Aorta (tissue), 5 donors: ENCODE measurements at places on chromosomes 11 and 22. TPM values are rescaled to one million over a fixed set of nuclear protein-coding genes. Genes with fewer than 3 reads are reported as not detected.

DNA sequence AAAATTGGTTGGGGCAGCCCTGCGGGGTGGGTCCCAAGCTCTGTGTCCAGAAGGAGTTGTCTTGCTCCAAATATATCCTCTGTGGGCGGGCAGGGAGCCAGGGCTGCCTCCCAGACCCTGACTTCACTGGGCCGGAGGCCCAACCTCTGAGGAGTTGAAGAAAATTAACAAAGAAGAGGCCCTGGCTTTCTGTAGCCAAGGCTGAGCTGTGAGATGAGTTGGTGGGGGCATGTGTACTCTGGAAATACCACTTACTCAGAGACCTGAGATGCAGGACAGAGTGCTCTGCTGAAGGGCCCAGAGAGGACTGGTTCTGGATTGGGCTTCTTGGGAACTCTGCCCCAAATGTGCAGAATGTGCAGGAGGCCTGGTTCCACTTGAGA, 96.3 kb downstream of the SWAP70 start:
- peak; percentile 97 for DNase-seq

DNA sequence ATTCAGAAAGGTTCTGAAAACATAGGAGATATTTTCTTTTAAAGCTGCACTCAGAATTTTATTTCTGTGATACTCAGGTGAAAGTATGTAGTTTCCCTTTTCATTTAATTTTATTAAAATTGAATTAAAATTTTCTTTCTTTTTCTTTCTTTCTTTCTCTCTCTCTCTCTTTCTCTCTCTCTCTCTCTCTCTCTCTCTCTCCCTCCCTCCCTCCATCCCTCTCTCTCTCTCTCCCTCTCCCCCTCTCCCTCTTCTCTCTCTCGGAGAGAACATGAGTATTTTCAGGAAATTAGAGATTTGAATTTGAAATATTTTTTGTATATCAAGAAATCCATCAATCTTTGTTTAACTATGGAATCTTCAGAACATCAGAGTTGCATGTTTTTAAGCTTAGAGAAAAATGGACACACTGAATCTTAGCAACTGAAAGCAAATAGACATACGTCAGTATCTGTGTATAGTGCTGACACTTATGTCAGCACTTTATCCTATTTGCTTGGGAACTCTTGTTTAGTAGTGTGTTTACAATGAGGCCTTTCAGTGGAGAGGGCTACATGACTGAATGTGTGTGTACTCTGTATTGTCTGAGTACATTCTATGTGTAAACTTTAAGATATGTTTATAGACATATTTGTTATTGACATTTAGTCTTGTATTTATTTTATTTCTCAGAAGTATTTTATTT, 44.5 kb downstream of the PDE3B start:
- no peak for DNase-seq

- DNase-seq: no peak
Measured at GRCh38 chr11:113192121-113192925, 122.1 kb upstream of the TTC12 start.

Gene TIGD3
- 0.16 TPM for total RNA-seq

GRCh38 chr11:65899356-65900124, 648 bp downstream of the FOSL1 start:
- peak; percentile 81 for DNase-seq

DNA sequence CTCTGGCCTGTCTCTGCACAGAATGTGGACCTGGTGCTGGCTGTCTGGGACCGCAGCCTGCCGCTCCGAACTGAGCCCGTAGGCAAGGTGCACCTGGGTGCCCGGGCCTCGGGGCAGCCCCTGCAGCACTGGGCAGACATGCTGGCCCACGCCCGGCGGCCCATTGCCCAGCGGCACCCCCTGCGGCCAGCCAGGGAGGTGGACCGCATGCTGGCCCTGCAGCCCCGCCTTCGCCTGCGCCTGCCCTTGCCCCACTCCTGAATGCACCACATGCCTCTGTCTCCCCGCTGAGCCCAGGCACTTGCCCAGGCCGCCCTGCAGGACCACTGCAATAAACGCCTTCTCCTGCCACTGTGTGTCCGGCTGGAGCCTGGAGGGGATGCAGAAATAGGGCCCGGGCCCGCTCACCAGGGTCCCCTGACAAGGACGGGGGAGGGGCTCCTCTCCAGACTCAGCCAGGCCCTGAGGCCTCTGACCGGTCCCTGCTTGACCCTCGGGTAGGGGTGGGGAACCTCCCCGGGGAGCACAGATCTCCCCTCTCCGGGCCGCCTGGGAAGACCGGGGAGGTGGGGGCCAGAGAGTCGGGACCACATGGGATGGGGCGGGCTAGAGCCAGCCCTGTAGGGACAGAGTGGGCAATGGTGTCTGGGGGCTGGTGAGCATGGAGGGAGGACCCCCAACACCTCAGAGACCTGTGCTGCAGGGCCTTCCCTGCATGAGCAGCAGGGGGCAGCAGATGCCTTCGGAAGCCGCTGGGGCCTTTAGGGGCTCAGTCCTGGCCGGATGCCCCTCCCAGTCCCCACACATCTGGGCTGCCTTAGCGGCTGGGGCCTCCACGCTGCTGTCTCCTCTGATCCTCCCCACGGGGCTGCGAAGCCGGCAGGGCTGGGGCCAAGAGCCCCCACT, 1.4 kb upstream of the TNNI2 start:
- DNase-seq: peak; percentile 90

DNA sequence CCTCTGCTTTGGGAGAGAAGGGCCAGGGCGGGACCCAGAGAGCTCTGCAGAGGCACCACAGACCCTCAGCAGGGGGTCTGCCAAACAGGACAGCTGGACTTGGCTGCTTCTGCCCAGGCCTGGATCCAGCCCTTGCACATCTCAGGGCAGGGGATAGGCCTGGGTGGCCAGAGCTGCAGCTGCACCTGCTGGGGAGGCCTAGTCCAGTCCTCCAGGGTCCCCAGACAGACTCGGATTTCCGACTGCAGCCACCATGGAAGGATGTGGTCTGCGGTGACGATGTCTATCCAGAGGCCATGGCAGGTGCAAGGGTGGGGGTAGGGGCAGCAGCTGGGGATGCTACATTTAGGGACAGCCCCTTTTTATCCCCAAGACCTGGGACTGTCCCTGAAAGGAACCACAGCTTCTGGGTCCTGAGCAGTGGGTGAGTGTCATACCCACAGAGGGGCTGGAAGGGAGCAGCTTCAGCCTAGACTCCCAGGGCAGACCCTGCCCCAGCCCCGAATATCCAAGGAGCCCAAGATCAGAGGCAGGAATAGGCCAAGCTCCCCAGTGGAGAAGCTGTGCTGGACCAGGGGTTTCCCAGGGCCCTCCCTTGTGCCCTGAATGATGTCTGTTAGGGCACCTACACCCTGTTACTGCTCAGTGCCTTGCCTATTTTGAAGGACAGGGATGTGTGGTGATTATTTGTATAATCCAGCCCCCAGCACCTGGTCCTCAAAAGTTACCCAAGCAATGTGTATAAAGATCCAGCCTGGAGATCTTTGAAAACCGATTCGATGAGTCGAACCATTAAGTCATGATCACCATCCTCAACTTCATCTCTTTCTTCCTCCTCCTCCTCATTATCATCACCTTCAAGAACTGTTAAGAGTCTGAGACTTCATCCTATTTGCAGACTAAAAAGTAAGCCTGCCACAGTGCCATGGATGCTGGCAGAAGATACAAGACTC, 2.5 kb upstream of the IGLL5 start:
- no peak for DNase-seq

Gene MMP27
- total RNA-seq: not detected

Gene OR8G1
- not detected for total RNA-seq

DNA sequence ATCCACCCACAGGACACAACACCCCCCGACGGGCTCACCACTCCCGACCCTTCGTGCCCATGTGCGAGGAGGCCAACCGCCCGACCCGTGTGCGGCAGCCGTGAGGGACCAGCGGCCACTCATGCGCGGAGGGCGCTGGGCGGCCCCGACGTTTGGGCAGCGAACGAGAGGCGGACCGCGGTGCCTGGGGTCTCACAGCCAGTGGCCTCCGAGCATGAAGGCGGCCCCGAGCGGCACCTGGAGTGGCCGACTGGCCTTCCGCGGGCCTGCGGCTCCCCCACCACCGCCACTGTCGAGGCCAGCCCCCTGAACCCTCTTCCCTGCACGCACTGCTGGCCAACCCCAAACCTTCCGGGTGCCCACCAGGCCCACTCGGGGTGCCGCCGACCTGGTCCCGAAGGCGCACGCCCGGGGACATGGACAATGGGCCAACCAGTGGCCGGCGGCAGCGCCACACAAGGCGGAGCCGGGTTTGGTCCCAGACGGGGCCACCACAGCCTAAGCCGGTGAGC, 4274.9 kb upstream of the OR11H1 start:
- peak; percentile 51 for DNase-seq

- DNase-seq: no peak
Measured at GRCh38 chr11:33435216-33435615, 178.0 kb downstream of the HIPK3 start.

DNA sequence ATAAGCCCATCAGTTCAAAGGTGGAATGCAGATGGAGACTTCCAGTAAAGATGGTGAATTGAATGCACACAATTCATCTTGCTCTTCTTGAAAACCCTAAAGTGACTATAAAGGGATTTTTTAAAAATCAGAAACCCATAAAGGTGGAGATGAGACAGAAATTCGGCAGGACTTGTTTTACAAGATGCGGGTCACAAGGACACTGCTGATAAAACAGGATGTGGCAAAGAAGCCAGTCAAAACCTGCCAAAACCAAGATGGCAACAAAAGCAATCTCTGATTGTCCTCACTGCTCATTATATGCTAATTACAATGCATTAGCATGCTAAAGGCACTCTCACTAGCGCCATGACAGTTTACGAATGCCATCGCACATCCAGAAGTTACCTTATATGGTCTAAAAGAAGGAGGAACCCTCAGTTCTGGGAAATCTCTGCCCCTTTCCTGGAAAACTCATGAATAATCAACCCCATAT, 137.1 kb downstream of the NECTIN1 start:
- DNase-seq: no peak

Gene CLMP
- total RNA-seq: 107 TPM

Gene FOLR2
- 27.7 TPM for total RNA-seq

Gene CPSF7
- 89.4 TPM for total RNA-seq

- no peak for DNase-seq
Measured at GRCh38 chr11:35664977-35665441, 2.4 kb downstream of the TRIM44 start.

DNA sequence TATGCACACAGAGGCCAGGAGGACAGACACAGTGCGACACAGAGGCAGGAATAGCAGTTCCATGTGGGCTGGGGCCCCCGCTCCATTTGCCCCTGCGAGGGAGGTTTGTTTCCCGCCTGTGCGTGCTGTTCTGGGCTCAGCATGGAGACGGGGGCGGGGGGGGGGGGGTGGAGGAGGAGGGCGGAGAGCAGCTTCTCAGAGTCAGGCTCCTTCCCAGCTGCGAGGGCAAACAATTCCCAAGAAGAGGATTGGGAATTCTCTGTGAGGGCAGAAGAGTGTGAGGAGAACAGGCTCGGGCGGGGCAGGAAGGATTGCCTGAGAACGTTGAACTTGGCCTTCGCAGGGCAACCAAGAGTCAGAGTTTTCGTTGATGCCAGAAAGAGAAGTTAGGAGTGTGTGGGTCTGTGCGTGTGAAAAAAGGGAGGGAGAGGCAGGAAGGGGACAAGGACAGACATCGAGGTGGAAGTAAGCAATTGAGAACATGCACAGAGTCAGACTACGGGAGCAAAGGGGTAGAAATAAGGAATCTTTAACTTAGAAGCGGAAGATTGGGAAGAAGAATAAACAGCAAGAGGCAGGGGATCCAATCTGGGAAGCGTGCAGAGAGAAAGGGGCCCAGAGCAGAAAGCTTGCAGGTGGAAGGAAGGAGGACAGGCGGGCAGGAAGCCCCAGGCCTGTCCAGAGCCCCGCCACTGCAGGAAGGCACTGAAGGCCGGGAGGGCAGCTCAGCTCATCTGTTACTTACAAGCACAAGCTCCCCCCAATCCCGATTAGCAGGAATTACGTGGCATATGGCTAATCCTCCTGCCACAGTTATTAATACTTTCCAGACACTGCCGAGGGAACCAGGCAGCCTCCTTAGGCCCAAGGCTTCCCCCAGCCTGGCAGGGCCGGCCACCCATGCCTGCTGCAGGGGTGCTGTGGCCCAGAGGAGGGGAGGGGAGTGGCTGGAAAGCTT, 15.6 kb upstream of the JAM3 start:
- peak; percentile 56 for DNase-seq

DNA sequence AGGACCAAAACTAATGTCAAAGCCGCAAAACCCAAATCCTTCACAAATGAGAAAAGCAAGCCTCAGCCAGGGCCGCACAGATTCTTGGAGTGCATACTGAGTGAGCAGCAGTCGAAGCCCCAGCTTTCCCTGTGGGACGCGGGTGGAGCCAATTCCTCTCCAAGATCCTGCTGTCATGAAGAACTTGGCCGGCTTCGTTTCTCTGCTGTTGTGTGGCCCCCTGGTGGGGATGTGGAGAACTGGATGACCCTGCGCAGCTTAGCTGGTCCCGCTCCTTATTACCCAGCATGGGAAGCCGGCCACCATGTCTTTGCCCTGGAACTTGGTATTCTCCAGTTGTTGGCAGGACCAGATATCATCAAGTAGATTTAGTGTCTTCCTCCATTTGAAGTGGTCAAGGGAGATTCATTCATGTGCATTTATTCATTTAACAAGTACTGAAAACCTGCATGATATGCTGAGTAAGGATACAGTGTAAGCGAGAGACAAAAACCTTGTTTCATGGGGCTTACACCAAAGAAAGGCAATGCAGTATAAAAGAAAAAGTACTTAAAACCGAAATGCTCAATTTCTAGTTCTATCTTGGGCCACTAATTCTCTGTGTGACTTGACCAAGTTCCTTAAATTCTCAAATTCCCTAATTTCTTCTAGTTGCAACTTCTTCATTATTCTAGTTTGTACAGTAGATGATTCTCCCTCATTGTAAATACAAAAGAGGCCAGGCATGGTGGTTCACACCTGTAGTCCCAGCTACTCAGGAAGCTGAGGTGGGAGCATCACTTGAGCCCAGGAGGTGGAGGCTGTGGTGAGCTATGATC, 56.7 kb upstream of the CRTAM start:
- peak; percentile 90 for DNase-seq

Gene ZDHHC13
- total RNA-seq: 8.3 TPM

GRCh38 chr11:766106-766935, 11.0 kb downstream of the GATD1 start:
- DNase-seq: no peak

Gene UPK2
- total RNA-seq: not detected

GRCh38 chr22:42396621-42397331, 35.4 kb downstream of the NFAM1 start:
- DNase-seq: peak; percentile 82

- DNase-seq: no peak
Measured at GRCh38 chr22:49070501-49070900, 757.2 kb downstream of the BRD1 start.
